Activated naive CD4-positive, alpha-beta T cell treated with anti-CD3 and anti-CD28 coated beads, Interleukin-2, amount 10 ng/mL, durations not matched to agents 7 days and 5 days (primary cell): ENCODE measurements at places on chromosomes 6 and 20.

GRCh38 chr20:3164763-3165410, 5.2 kb upstream of the FASTKD5 start:
- no peak for DNase-seq

DNA sequence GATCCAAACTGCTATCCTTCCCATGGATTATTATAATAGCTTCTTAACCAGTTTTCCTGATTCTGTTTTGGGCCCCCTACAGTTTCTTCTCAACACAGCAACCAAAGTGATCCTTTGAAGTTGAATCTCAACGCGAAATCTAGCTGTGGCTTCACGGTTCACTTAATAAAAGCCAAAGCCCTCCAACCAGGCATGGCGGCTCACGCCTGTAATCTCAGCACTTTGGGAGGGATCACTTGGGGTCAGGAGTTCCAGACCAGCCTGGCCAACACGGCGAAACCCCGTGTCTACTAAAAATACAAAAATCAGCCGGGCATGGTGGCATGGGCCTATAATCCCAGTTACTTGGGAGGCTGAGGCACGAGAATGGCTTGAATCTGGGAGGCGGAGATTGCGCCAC, 3.3 kb downstream of the RMND1 start:
- no peak for DNase-seq

DNA sequence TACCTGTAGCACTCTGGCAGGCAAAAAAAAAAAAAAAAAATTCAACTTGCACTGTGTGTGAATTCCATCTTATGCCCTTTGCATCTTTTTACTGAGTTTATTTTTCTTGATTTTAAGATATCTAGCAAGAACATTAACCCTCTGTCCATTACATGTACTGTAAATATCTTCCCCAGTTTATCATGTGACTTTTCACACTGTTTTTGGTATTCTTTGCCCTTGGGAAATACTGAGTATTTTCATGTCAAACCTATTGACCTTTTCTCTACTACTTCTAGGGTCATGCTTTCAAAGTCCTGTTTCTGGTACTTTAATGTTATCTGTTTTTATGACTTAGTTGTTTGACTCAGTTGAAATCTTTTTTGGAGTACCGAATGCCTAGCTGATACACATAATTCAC, 843 bp upstream of the HUS1B start:
- no peak for DNase-seq

- no peak for DNase-seq
Measured at GRCh38 chr6:153401751-153402150, 270.7 kb upstream of the RGS17 start.

- no peak for DNase-seq
Measured at GRCh38 chr6:27295301-27296079, 16.6 kb downstream of the POM121L2 start.

DNA sequence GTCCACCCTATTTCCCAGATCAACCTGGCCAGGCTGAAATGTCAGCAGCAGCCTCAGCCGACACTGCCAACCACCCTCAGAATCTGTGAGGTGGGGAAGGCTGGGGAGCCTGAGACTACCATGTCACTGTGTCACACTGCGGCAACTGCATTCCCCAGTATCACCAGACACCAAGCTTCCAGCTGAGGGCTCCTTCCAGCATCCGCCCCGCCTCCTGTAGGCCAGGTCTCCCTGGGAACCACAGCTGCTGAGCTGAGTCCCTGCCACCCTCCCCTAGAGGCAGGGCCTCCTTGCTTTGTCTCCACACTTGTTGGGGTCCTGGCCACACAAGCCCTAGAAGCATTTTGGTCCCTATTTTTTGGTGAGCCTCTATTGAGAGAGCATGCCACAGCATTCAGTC, 115.7 kb downstream of the UNC5CL start:
- DNase-seq = no peak

DNA sequence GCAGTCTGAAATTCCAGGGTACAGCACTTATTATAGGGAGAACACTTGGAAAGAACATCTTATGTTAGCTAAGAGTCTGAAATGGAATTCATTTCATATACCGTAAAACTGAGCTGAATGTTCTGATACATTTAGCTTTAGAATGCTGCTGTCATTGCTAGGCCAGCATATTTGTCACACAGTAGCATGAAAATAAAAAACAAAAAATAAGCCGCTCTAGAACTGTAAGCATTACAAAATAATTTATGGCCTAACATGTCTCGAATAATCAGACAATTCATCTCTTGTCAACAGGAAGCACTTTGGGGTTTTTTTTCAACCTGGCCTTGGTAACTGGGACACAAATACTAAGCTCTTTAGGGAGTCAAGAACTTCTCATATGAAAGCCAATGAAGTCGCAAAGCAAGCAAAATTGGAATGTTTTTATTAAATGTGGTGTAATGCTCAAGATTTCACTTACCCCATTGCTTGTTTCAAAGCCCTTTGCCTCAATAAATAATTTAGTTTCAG, 115.7 kb downstream of the PHACTR1 start:
- no peak for DNase-seq

GRCh38 chr6:35972471-35973367, 51.7 kb downstream of the SLC26A8 start:
- no peak for DNase-seq

DNA sequence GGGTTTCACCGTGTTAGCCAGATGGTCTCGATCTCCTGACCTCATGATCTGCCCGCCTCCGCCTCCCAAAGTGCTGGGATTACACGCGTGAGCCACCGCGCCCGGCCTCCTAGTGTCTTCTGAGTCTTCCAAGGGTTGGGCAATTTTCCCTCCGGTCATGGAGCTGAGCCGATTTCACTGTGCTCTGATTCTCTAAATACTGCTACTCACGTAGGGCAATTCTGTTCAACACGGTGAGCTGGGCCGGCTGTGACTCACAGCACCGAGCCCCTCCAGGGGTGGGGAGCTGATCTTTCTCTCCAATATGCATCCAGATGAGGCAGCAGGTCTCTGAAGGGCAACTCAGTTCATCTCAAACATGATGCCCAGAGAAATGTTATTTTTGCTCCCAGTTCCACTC, 71.6 kb upstream of the CD93 start:
- DNase-seq = no peak

DNA sequence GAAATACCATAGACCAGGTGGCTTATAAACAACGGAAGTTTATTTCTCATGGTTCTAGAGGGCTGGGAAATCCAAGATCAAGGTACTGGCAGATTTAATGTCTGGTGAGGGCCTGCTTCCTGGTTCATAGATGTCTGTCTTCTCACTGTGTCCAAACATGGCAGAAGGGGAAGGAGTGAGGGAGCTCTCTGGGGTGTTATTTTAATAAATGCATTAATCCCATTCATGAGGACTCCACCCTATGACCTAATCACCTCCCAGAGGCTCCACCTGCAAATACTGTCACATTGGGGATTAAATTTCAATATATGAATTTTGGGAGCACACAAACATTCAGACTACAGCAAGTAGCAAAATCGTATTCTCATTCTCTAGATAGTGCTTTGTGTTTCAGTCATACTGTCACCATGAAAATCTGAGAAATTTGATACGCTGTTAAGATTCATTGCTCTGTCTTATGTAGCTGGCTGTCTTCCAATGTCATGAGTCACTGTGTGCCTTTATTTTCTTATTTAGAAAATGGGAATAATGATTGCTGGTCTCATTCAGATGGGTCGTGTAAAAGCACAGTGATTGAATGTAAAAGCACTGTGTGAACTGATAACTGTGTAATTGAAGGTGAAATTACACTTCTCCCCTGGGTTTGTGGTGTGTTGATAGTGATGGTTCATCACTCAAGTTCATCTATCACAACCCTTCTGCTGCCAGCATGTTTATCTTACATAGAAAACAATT, 8.9 kb upstream of the ERVFRD-1 start:
- DNase-seq = no peak

- DNase-seq = peak; percentile 39
Measured at GRCh38 chr6:73394577-73395354, at the start of gene DDX43. Gene DDX43, plus strand, starts transcription at chr6:73394828. Its CDS starts 78 bp downstream, at chr6:73394906.

DNA sequence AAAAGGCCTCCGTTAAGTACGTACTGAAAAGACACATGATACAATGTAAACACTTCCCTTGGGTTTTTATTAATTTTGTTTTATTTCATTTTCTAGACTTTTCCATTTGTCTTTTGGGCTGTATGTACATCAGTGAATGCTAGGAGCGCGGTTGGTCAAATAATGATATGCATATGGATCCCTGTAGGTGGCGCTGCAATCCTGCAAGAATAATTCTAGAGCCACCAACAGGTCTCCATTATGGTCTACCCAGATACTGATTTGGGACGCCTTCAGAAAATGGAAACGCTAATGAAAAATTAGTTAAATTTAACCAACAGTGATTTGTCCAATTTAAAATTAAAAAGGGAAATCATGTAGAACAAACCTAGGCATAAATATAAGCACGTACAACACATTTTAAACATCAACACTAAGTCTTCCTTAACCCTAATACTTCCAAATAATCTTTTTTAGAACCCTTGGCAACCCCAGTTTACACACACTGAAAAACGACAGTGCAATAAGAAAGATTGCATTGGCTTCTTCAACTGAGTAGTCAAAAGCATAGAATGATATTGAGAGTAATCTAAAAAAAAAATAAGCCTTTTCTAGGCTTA, 433.5 kb downstream of the RFPL4B start:
- peak; percentile 26 for DNase-seq

DNA sequence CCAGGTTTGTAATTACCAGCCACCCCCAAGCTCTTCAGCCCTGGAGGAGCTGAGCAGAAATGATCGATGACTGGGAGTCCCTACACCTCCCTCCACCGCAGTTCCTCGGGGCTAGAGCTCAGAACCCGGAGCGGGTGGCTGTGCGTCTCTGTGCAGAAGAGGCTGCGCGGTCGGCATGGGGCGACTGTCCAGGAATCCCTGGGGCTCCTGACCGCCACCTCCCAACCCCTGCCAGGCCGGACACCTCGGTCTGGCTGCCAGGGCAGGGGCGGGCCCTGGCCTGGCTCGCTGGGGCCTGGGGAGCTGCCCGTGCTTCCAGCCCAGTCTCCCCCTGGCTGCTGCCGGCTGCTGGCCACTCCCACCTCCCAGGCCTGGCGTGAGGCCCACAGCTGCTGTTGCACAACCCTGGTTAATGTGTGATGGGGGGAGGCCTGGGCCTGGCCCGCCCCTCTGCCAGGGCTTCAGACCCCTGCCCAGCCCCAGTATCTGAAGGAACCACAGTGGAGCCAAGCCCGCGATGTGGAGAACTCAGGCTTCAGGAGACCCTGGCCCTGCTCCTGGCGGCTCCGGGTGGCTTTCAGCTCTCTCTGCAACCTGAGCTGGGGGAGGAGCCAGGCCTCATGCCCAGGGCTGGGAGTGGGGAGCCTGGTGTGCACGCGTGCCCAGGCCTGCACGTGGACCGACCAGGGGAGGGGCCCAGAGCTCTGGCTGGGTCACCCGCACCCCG, 1.2 kb downstream of the SLC2A4RG start:
- DNase-seq = peak; percentile 60

DNA sequence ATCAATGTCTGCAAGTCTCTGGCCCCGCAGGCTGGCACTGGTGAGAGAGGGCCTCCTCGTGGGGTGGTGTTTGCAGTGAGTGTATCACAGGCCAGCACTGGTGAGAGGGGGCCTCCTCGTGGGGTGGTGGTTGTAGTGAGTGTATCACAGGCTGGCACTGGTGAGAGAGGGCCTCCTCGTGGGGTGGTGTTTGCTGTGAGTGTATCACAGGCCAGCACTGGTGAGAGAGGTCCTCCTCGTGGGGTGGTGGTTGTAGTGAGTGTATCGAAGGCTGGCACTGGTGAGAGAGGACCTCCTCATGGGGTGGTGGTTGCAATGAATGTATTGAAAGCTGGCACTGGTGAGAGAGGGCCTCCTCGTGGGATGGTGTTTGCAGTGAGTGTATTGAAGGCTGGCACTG, 53.3 kb upstream of the SLC22A1 start:
- DNase-seq = no peak

DNA sequence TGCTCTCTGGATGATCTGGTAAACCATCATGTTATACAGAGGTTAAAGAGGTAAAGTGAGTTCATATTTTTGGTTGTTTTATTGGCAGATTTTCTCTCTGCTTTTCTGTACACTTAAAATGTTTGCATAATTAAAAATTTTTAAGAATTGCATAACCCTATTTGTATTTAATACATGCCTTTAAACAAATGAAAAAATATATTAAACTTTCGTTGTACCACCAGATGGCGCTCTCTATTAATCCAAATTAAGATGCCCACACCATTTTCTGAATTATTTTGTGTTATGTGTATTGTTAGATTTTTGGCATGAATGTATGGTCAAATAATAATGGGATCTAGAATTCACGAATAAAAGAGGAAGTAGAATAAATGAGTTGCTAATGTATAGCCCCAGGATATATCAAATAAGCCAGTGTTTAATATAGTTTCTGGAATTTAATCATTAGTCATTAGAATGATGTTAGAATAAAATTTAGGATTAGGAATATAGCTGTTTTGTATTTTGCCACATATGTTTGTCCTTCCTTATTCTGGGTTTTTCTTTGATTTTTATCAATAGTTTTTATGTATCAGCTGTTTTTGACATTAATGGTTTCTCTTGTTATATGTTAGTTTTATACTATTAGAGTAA, 38.9 kb downstream of the SMAP1 start:
- no peak for DNase-seq

DNA sequence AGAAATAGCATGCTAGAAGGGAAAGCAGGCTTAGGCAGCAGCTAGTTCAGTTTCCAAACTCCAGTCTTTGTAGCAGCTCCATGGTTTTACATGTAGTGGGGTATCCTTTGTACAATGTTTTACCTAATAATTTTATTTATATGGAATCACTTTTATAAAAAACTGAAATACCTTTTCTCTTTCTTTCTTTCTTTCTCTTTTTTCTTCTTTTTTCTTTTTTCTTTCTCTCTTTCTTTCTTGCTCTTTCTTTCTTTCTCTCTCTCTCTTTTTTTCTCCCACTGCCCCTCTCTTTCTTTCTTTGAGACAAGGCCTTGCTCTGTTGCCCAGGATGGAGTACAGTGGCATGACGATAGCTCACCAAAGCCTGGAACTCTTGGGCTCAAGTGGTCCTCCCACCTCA, 41.4 kb upstream of the FYN start:
- no peak for DNase-seq

DNA sequence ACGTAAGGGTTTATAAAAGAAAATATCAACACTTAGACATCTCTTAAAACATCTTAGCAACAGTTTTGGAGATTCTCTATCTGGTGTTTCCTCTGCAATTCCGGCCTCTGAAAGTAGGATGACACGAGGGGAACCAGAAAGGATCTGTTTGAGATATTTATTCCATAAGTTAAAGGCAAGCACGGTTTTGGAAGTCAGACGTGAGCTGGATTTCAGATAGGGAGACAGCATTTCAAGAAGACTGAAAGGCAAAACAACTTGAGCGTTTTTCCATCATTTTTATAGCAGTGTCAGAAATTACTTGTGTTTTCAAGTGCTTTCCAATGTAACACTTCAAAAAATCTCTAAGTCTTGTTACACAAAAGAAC, 52.9 kb upstream of the BTN3A2 start:
- no peak for DNase-seq
